ENCODE measurements at places on chromosomes 6 and 20.

DNA sequence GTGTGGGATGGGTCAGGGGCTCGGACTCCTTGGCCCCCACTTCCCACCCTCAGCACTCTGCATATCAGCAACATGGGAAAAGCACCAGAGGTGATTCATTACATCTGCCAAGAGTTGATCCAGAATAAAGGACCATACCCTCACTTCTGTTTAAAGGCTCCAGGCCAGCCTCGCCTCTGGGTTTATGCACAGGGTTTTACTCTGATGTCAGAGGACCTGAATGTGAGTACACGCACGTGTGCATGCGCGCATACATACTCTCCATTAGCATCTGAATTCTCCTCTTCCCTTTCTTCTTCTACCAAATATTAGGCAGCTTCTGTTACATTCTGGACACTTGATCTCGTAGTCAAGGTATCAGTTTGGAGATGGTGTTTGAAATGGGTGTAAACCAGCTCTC, 114.7 kb upstream of the SPTLC3 start:
- no peak for DNase-seq

DNA sequence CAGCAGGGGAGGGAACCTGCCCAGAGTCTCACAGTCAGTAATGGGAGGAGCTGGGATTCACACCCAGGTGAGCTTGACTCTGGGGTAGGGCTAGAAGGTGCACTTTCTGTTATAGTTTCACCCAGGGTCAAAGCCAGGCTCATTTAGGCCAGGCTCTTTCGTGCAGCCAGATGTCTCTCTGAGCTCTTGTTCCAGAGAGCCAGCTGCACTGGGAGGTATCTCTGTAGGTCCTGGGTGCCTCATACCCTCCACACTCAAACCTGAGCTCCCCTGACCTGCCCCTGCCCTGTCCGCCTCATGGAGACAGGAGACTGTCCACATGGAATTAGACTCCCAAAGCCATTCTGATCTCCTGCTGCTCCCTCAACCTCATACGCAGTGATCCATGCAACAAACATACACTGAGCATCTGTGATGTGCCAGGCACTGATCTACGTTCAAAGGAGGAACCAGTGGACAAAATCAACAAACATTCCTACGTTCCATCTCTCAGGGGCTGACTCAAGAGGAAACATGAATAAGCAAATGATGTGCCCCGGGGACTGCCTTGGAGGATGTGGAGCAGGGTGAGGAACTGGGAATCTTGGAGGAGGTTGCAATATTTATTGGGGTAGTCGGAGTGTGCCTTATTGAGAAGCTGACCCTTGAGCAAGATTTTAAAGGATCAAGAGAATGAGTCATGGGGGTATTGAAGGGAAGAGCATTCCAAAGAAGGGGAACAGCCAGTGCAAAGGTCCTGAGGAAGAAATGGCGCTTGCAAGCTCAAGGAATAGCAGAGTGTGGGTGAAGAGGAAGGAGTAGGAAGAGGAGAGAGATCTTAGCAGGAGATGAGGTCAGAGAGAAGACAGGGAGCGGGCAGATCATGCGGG, 71.3 kb upstream of the TOX2 start:
- no peak for DNase-seq

- no peak for DNase-seq
These were observed 56.4 kb downstream of the B4GALT5 start for GRCh38 chr20:49657118-49657901.

- no peak for DNase-seq
These were observed 586 bp downstream of the FOXS1 start for GRCh38 chr20:31844737-31845299.

DNA sequence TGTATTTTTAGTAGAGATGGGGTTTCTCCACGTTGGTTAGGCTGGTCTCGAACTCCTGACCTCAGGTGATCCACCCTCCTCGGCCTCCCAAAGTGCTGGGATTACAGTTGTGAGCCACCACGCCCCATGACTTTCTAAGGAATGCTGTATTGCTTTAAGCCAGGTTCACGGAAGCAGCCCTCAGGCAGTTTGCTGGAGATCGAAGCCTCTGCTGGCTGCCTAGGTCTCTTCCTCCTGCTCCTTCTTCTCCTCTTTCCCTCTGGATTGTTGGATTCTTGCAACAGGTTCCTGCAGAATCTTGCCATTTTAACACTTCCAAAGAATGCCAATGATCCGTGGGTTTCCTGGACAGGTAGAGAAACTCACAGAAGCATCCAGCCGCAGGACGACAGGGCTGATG, 29.3 kb upstream of the B4GALT5 start:
- no peak for DNase-seq

DNA sequence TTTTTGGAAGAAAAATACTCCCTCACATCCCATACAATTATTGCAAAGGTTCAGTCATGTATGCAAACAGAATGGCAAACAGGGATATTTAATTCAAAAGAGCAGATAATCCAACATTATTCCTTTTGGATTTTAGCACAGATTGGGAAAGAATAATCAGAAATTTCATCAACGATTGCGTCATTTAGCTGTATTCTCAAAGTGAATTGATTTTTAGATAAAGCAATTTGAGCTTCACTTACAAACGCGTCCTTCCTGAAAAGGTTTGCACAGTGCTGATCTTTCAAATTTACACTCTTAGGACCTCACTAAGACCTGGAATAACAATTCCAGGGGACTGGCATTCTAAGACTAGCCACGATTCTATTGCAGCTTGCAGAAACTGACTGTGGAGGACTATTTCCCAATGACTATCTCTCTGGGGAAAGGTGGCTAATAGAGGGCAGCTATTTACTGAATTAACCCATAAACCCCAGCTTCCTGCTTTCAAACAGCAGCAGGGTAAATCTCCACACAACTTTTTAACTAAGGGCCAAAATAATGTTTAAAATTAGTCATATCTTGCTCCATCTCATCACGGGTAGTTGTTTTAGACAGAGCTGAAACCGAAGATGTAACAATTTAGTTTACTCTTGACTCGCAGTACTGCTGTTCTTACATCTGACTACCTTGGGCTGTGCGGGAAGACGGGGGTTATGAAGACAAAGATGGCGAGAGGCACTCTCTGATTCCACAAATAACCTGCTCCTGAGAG, 131.2 kb upstream of the FAM184A start:
- DNase-seq, result no peak

DNA sequence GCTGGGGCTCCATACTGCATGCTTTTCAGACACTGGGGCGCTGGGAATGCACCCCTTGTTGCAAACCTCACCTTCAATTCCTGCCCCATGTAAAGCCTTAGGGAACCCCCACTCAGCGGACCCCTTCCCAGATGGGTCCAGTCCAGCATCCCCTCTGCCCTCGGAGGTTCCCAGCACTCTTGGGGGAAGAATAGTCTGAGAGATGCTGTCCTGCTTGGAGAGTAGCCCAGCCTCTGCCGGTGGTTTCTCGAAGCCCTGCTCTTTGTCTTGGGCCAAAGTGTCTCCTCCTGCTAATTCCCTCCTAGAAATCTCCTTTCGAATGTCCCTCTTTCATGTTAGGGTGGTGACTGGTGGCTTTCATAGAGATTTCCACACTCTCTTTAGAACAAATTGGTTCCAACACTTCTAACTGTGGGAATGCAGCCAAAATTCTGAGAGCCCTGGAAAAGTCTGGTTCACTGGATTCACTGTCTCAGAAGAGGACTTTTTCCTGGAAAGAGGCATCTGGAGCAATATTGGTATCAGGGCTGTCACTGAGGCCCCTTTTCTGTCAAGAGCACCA, 24.9 kb upstream of the SULF2 start:
- no peak for DNase-seq

GRCh38 chr6:158684745-158685324, 35.0 kb downstream of the SYTL3 start:
- DNase-seq, result no peak

DNA sequence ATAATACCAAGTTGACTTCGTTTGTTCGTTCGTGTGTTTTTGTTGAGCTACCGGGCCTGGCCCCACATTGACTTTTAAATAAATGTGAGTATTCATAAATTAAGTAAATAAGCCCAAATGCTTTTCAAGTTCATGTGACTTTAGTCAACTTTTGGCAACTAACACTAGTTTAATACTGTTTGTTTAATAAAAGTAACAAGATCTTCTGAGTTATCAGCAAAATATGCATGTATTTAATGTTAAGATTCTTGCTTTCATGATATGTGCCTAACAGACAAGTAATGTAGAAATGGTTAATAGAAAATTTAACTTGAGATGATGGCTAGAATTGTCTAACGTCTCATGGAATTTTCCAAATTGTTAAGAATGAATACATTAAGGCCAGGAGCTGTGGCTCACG, 38.7 kb upstream of the ECI2 start:
- no peak for DNase-seq

DNA sequence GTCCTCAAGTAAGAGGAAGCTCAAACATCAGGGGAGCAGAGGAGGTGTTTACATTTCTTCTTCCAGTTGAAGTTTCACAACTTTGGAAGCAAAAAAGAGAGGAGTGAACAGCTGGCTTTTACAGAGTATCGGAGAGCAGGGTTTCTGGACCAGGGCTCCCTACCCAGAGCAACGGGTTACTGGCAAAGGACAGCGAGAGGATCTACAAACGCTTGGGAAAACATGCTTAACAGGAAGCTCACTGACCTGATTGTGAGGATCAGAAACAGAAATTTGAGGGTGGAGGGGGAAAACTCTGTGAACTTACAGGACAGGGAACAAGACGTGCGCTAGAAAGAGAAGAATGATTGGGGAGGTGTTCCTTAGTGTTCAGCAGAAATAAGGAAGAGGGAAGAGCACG, 85.7 kb upstream of the TAB2 start:
- DNase-seq, result no peak

GRCh38 chr6:22651731-22652130, 82.4 kb downstream of the HDGFL1 start:
- no peak for DNase-seq

DNA sequence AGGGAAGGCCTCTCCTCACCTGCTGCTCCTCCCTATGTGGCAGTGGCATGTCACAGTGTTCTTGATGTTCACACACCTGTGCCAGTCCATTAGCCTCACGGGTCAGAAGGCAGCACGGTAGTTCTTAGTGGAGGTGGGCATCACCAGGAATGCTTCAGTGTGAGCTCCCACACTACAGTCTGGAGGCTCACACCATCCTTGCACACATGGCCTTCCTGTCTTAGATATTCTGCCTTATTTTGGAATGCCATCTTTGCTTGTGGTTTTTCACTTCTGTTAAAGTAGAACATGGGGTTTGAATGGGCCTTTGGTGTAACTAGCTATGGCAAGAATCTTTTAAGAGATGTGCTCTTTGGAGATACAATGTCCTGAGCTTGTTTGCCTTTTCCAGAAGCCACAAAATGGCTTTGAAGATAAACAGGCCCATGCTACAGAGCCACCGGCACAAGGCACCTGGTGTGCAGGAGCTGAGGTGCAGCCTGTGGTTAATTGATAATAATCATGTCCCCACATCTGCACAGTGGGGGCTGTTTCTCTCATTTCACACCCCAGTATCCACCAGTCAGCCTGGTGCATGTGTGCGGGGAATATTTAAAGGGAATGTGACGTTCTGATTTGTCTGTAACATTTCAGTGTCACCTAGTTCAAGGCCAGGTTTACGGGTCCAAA, 3.2 kb upstream of the SLC17A9 start:
- no peak for DNase-seq

GRCh38 chr6:15246666-15247499, 1.0 kb downstream of the JARID2 start:
- no peak for DNase-seq

- DNase-seq, result no peak
These were observed 139.3 kb downstream of the RFPL4B start for GRCh38 chr6:112486454-112486853.

DNA sequence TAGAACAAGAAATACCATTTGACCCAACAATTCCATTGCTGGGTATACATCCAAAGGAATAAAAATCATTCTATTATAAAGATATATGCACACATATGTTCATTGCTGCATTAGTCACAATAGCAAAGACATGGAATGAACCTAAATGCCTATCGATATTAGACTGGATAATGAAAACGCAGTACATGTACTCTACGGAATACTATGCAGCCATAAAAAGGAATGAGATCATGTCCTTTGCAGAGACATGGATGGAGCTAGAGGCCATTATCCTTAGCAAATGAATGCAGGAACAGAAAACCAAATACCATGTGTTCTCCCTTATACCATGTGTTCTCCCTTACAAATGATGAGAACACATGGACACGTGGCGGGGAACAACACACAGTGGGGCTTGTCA, 190.2 kb downstream of the HACE1 start:
- DNase-seq, result no peak

GRCh38 chr6:110517034-110517433, 40.6 kb upstream of the SLC22A16 start:
- no peak for DNase-seq

DNA sequence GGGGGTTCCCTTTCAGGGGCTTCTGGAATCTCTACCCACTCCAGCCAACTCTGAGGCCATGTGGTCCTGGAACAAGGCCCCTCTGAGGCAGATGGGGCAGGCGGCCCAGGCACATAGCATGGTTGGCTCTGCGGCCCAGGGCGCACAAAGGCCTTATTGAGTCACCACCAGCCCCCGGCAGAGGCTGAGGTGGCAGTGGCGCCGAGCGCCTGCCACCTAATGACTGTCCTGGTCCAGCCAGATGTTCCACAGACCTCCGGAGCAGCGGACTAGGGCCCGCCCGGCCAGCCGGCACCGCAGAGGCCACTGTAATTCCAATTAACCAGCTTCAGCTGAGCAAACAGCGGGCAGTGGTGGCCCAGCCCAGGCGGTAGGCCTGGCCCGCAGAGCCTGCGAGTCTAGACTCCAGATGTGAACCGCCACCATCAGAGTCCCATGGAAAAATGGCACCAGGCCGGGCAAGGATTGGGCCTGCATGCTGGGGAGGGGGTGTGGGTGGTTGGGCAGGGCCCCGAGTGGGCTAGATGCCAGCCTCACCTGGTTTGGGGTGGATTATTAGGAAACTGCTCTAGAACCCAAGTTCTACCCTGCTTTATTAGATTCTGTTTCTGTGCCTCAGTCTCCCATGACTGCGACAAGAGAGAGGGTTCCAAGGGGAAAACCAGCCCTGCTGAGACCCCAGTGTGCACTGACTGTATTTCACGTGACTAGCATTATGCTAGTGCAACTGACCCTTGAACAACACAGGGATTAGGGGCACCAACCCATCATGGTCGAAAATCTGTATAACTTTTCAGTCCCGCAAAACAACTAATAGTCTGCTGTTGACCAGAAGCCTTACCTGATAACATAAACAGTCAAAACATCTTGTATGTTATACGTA, 34.1 kb upstream of the ID1 start:
- no peak for DNase-seq

GRCh38 chr6:15522856-15523529, 139.8 kb downstream of the DTNBP1 start:
- no peak for DNase-seq

- DNase-seq, result no peak
These were observed 146.9 kb downstream of the FUT9 start for GRCh38 chr6:96162711-96163120.
